NB4 (cell line): ENCODE measurements at places on chromosomes 3 and 15.

- no peak for DNase-seq
These were observed 3.0 kb downstream of the SS18L2 start for GRCh38 chr3:42593635-42594034.

- DNase-seq = no peak
These were observed 10.1 kb downstream of the CIB1 start for GRCh38 chr15:90223441-90224165.

DNA sequence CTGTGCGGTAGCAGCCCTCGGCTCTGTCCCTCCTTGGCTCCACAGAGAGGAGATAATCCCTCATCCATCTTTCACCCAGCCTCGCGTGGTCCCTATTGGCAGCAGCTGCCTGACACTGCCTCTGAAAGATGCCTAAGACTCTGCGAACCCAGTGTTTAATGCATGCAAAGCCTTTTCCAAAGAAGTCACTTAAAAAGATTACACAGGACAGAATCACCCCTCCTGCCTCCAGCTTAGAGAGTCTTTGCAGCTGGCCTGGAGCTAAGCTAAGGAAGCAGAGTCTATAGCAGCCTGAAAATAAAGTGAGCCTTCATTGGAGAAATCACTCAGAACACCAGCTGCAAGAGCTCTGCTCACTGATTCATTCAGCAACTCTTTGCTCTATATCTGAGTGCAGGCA lies 247.2 kb downstream of the SHQ1 start:
- DNase-seq = no peak

- DNase-seq = no peak
These were observed 36.7 kb downstream of the TM2D3 start for GRCh38 chr15:101615414-101615985.

- no peak for DNase-seq
These were observed 778.0 kb upstream of the NECTIN3 start for GRCh38 chr3:110293660-110294059.

DNA sequence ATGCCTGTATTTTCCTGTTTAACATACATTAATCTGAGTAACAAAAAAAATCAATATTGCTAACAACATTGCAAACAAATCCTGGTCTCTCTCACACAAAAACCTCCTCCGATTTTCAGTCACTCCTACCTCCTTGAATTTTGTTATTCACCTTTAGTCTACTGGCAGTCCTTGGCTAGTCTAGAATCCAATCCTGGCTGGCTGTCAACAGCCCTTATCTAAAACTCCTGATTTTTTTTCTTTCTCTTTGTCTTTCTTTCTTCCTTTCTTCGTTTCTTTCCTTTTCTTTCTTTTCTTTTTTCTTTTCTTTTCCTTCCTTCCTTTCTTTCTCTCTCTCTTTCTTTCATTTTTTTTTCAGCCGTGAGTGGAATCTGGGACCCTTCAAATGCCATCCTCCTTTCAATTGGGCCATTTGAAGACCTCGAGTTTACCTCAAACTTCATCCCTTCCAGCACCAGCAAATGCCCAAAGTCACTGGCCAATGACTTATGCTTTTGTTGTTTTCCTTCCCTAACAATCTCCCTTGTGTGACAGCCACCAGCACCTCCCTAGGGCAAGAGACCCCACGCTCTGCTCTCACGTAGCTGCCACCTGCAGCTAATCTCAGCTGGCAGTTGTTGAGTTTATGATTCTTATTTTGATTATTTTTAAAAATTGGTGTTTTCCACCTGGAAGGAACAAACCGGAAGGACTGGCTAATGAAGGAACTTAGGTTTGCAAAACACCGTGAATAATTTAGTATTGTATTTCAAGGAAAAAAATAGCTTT lies 6.8 kb upstream of the ONECUT1 start:
- no peak for DNase-seq

- no peak for DNase-seq
These were observed 92.4 kb upstream of the LRRFIP2 start for GRCh38 chr3:37266809-37267208.

DNA sequence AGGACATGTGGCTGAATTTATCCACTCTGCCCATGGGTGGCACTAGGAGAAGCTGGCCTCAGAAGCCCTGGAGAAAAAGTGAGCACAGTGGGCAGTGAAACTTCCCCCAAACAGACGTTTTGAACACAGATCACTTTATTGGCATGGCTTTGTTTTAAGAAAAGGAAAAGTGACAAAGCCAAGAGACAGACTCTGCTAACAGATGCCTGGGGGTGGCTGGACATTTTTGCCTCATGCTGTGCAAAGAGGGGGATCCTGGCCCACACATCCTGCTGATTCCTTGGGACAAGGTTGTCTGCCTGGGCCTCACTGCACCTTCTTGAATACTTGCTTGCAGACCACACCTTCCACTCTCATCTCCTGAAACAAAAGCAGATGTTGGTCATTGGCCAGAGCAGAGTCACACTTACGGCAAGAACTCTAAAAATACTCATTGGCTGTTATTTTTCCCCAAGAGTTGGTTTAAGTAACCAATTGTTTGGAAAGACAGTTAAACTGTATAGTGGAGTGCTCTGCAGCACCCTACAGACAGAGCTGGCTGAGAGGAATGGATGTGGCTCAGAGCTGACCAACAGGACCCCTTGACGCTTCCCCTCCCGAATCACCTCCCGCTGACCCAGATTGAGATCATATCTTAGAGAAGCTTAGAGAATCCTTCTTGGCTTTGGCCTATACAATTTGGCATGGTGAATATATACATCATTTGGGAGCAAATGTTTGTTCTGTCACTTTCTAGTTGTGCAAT lies 22.0 kb downstream of the RBP1 start:
- no peak for DNase-seq

DNA sequence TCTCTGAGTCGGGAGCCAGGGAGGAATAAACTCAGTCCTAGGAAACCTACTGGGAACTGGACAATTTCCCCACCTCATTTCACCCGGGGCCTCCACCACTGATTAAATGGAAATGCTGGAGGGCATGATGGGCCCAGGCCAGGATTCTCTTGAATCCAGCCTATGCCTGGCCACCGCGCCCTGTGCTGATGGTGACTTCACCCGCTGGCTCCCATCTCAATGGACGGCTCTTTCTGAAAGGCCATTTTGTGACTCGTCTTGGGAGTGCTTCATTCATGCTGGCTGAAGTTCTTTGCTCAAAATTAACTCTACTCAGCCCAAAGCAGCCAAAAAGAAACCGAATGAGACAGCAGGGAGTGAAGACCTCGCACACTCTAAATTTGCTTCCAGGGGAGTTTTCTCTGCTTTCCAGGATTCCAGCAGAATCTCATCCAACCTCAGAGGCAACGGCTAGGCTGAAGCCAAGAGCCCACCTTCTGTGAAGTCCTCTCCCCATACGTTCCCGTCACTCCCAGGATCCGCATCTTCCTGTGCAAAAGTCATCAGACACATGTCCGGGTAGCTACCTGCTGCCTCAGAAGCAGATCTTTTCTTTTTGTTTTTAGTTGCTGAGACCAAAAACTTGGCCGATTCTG lies 266.0 kb upstream of the ICE2 start:
- DNase-seq = no peak

GRCh38 chr3:13748276-13748879 lies 131.5 kb downstream of the WNT7A start:
- no peak for DNase-seq

DNA sequence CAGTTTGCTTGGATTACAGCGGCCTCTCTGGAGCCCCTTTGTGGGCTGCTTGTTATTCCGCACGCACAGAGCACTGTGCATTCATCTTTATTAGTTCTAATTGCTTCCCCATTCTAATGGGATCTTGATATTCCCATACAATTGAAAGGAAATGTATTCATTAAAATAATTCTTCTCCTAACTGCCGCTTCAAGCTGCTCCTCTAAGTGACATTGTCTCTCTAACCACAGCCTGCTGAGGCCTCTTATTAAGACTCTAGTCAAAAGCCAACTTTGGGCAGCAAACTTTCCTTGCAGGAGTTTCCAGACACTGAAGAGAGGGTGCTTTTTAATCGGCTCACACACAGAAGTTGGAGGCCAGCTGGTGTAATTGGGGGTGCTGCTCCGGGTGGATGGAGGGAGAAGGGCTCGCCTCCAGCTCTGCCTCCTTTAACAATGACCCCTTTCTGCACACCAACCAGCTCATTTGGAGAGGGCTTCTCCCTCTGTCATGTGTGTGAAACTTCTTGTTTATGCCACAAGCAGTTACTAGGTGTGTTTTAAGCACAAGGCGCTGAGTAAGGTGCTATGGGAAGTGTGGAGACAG lies 5.6 kb upstream of the MAGEF1 start:
- DNase-seq = peak; percentile 36

GRCh38 chr15:74415966-74416916 lies 17.5 kb downstream of the SEMA7A start:
- DNase-seq = no peak

GRCh38 chr3:19744047-19744446 lies 190.0 kb downstream of the EFHB start:
- no peak for DNase-seq

DNA sequence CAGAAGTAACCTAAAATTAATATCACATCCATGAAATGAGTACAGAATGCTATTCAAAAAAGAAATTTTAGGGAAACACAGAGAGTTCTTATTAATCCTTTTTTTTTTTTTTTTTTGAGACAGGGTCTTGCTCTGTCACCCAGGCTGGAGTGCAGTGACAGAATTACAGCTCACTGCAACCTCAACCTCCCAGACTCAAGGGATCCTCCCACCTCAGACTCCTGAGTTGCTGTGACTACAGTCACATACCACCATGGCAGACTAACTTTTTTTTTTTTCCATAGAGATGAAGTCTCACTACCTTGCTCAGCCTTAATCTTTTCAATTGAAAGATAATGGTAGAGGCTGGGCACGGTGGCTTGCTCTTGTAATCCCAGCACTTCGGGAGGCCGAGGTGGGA lies 6.3 kb upstream of the CRTC3 start:
- no peak for DNase-seq

DNA sequence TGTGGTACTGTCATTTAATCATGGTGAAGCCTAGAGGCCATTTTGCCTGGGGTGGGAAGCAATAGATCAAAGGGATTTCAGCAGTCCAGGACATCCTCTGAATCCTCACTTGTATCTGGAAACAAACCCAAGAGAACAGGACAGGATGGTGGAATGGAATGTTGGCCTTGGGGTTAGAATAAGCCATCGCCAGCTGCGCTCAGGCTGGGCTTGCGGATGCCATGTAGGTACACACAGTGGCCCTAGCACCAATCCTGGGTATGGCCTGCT lies 76.5 kb upstream of the ALDH1A3 start:
- DNase-seq = no peak

- DNase-seq = no peak
These were observed 16.6 kb upstream of the RPLP1 start for GRCh38 chr15:69435985-69436384.

DNA sequence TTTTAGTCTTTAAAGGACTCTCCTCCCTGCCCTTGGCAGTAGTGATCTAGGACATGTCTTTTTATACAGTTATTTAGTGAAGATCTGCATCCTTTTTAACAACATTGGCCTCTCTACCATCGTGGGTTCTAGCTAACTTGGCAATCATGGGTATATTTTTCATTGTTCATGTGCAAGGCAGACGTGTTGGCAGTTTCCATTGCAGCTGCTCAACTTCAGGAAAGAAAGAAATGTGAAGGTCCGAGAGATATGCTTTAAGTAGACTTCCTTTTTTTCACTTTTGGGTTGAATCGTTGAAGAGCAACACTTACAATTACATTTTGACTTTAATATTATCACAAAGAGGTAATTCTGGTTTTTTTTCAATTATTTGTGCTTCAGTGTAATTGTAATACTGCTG lies 172.6 kb downstream of the SATB1 start:
- no peak for DNase-seq

DNA sequence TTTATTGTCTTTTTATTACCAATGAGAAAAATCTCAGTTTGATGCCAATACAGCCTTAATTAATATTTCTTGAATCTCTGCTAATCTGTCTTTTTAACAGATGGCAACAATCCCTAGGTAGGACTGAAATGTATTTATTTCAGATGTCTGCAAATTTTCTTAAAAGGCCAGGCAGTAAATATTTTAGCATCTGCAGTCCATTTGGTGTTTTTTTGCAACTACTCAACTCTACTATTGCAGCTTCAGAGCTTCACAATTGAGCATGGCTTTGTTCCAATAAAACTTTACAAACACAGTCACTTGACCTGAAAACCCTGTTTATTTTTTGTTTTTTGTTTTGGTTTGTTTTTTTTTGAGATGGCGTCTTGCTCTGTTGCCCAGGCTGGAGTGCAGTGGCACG lies 82.7 kb downstream of the RARB start:
- no peak for DNase-seq

DNA sequence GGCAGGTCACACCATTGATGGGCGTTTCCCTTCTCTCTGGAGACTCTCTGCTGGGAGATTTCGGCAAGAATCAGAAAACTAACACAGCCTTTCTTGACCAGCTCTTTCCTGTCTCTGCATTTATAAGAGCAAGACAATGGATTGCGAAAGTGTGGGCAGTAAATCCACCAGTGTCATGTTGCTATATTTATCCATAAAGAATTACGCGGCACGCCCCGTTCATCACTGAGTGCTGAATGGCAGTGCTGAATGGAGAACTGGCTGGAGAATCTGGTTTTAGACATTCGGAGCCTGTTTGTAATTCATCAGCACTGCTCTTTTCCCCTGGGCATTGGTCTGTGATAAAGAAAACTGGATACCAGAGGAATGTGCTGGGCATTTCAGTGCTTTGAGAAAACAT lies 2.0 kb upstream of the CEMIP start:
- DNase-seq = peak; percentile 80
